ENCODE measurements at places on chromosomes 12 and 14.

GRCh38 chr12:8780389-8780788 lies 42.0 kb upstream of the A2ML1 start:
- DNase-seq = no peak

DNA sequence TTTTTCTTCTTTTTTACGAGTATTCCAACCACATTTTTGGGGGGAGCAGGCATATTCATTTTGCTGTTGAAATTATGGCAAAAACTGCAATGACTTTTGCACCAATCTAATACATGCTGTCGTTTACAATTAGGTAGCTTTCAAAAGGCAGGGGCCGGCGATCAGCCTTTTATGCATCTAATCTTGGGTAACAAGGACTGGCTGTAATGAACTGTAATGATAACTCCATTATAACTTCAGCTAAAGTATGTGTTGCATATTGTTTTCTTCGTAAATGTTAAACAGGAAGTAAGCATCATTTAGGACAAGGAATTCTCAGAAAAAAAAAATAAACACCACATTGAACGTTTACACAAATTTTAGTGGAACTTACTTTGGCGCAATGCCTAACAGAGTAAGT lies 30.3 kb upstream of the KLRF1 start:
- DNase-seq = no peak

DNA sequence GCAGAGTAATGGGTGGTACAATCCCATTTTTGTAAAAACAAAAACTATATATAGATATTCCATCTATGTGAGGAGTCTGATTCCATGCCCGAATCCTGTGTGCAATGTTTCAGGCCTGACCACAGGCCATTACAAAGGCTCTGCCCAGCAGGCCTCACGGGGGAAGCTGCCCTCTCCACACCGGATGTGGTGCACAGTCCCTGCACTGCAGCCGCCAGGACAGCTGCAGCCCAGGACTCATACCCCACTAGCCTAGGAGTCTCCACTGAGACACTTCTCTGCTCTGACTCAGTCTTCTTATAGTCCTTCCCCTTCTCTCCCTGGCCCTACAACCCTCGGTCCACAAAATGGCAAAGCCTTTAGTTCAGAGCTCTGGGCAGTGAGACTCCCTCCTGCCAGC lies 190.4 kb downstream of the PPM1H start:
- no peak for DNase-seq

DNA sequence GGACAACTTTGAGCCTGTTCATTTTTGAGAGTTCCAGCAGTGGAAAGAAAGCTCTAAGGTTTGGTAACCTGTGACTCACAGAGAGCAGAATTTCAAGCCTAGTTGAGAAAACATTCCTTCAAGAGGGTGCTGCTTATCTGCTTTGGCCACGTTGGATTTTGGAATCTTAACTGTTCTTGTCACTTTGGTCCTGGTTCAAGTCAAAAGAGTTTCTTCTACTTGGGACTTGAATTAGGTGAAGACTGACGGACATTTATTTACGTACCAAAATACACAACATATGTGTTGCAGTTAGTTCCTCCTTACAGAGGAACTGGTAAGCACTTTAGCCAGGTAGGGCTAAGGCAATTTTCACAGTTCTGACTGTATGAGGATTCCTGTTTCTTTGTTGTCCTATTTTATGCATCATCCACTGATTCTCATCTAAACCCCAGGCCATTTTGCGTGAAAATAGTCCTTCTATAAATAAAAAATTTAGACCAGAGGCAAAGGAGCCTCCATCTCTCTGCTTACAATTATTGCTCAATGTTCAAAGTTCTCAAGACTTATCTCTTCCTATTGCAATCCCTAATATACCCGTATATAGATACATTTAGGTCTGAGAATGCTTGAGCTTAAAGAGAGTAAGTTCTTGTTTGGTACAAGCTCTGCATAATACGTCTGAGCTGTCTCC lies 580.9 kb downstream of the DIO2 start:
- DNase-seq = no peak

DNA sequence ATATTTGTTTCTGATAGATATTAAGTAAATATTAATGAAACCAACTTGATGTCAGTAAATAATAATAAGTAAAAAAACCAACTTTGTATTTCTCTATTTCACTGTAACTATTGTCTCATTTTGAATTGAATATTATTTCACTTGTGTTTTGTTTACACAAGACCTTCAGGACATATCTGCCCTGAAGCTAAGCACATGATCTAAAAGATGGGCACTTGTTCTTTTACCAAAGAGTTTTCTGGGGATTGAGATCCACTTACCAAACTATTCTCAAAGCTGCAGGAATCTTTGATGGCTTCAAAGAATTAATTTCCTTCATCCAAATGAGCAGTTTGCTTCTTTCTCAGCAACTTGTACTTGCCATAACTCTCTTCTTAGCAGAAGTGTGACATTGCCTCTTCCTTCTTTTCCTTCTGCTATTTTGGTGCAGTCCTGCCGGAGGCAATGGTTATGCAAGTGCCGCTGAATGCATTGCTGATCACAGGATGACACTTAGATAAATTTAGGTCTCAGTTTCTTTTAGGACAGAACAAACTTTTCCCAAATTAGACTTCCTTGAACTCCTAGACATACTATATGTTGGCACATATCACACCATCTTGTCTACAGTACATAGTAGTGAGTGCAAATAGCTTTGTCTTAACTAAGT lies 9.2 kb downstream of the FAR2 start:
- no peak for DNase-seq

DNA sequence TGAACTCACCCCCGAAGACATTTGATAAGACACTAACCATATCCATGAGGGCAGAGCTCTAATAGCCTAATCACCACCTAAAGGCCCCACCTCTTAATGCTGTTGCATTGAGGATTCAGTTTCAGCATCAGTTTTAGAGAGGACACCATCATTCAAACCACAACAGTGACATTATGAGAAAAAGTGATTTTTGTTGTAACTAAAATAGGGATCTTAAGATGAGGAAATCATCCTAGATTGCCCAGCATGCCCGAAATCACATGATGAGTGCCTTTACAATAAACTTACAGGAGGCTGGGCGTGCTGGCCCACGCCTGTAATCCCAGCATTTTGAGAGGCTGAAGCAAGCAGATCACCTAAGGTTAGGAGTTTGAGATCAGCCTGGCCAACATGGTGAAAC lies 9.7 kb upstream of the GLT1D1 start:
- DNase-seq = no peak

- DNase-seq = no peak
Observed at GRCh38 chr12:89571491-89572195, 45.8 kb upstream of the POC1B start.

DNA sequence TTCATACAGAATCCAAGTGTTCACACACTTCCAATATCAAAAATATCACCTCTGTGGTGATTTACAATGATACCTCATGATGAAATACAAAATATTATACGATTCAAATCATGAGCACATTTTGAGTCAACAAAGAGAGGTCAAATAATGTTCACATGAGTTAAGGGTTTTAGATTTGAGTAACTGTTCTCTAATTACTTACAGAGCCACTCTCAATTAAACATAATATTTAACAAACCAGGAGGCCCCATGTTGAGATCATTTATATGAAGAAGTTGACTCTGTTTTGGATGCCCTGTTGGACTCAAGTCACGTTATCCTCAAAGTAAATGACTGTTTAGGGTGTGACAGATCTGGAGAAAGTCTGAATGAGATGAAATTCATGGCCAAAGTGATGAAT lies 53.5 kb downstream of the NUAK1 start:
- no peak for DNase-seq

DNA sequence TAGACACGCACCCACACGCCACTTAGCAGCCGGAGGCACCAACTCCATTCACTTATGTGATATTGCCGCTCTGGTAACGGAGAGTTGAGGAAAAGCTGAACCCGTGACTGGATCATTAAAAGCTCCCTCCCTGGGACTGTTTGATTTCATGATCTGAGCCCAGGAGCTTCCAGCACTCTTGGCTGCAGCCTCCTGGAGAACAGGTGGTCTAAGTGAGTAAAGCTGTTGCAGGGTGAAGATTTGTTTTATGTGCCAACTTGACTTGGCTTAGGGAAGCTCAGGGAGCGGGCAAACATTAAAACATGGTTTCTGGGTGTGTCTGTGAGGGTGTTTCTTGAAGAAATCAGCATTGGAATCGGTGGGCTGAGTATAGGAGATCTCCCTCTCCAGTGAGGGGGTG lies 16.9 kb upstream of the TMEM132C start:
- no peak for DNase-seq

GRCh38 chr12:111471236-111471635 lies 65.5 kb downstream of the SH2B3 start:
- DNase-seq = no peak

- no peak for DNase-seq
Observed at GRCh38 chr12:2735432-2735831, 59.3 kb upstream of the FKBP4 start.

- DNase-seq = no peak
Observed at GRCh38 chr14:55433880-55434804, 6.3 kb downstream of the TBPL2 start.

DNA sequence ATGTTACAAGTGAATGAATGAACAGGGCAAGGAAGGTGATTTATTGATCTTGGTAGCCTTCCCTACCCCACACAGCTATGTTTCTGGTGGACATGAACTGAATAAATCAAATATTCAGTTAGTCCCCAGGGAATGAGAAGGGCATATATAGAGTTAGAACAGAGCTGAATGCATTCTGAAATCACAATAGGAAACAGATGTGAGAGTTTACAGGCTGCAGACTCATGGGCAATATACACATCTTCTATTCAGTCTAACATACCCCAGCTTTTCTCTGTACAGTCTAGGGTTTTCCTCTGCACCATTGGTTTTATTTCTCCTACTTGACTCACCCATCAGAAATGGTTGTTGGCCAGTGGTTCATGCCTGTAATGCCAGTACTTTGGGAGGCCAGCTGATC lies 7.3 kb upstream of the STX2 start:
- no peak for DNase-seq

DNA sequence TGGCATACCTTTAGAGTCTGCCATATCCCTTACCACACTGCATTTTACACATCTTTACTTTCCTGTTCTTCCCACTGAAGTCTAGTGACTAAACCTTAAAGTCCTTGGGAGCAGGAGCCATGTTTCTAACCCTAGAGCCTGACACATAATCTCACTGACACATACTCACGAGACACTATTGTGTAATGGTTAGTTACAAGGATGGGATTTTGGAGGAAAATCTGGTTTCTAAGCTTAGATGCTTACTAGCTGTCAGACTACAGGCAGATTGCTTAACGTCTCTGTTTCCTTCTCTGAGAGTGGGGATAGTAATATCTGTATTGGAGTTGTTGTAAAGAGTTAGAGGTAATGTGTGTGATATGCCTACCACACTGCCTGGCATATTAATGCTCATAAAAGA lies 6.2 kb upstream of the DYRK4 start:
- DNase-seq = no peak

DNA sequence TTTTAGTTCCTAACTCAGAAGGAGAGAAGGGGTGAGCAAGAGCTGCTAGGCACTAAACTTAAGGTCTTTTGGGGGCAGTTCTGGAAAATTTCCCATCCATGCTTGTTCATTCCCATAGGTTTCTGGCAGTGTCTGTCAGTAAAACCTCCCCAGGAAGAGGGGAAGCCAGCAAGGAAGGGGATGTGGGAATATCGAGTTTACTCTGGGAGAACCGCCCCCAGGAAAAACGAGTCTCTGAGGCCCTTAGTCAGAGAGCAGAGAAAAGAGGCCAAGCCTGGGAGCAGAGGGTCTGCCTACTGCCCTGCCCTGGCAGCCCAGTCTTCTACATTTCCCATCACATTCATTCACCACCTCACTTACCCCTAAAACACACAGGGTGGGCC lies 55.9 kb downstream of the TMCC3 start:
- DNase-seq = no peak

DNA sequence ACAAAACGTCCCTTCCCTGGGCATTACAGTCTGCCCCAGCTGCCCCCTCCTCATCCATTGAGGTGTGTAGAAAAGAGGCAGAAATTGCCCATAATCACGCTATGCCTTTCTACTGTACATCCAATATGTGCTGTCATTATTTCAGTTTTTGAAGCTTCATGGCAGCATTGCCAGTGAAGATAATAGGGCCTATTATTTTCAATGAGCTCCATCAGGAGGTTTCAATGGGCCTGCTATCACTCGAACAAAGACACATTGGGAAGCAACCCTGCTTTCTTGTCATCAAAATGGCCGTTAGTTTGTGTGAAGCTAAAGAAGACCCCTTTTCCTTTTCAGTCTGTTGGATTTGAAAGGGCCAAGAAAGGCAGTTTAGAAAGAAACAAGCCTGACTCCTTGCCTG lies 653.8 kb downstream of the NOVA1 start:
- DNase-seq = no peak

- DNase-seq = no peak
Observed at GRCh38 chr14:68511129-68512047, 281.5 kb downstream of the ZFP36L1 start.

DNA sequence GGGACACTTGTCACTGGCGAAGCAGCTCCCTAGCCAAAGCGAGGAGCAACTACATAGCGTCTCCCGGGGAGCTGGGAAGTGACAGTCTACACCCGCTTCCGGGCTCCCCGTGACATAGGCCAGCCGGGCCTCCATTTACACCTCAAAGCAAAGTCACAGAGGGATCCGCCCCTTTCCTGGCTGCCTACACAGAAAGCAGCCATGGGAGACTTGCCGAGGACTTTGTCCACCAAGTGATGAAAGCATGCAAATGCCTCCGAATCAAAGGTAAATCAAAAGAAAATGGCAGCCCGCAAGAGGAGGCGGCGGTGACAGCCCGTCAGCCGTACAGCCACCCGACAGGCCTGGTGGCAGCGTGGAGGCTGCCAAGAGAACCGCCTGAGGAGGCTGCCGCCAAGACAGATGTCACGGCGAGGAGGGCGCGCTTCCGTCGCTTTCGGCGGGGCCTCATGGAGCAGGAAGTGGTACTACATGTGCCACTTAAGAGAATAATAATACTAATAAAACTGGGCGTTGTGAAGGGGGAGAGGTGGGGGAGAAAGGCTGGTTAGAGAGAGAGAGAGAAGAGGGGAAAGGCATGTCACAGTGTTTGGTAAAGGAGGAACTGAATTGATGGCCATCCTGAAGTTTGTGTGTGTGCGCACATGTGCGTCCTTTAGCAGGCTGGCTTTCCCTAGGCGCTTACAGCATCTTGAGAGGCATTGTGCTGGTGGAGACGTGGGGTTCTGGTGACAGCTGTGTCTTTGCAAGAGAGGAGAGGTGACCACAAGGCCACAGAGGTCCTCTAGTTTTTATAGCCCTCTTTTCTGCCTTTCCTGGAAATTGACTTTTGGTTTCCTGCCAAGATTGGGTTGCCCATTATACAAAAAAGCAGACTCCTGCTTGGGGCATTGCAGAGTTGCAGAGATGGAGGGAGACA lies 661.7 kb downstream of the VRK1 start:
- DNase-seq = peak; percentile 79

DNA sequence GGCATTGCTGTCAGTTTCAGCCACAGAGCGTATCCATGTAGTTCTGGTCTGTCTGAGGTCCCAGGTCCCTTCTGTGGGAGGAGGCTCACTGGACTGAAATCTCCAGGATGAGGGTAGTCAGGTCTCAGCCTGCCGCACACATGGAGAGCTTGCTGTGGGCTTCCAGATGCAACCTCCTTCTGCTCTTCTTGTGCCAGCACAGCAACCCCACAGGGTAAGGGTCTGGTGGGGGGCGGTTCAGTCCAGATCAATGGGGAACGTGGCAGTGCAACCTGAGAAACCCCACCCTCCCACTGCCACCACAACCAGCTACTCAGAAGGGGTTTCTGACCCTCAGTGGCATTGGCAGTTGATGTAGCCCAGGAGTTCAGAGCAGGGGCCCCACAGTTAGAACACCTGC lies 61.2 kb downstream of the BEGAIN start:
- no peak for DNase-seq

- no peak for DNase-seq
Observed at GRCh38 chr14:101209594-101209993, 306.1 kb upstream of the RTL1 start.

Measured in effector memory CD4-positive, alpha-beta T cell (primary cell).